ENCODE measurements at places on chromosomes 1 and 21.

DNA sequence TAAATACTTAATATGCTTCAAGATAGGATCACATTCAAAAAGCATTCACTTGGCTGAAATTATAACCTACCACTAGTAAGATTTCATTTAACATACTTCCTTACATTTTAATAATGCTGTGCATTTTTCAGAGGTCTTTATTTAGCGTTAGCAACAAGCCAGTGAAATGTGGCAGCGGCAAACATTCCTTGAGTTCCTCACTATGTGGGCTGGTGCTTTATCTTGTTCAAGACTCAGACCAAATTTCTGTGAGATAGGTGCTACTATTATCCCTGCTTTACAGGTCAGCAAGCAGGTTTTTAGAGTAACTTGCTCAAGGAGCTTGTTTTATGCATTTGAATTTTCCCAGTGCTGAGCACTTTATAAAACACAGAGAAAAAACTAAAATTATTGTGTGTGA is 132.7 kb downstream of the PLPPR4 start:
- DNase-seq, result no peak

- DNase-seq, result no peak
Measured at GRCh38 chr1:36534711-36535412, 52.1 kb upstream of the CSF3R start.

- DNase-seq, result no peak
Measured at GRCh38 chr1:217261636-217262035, 369.3 kb downstream of the GPATCH2 start.

DNA sequence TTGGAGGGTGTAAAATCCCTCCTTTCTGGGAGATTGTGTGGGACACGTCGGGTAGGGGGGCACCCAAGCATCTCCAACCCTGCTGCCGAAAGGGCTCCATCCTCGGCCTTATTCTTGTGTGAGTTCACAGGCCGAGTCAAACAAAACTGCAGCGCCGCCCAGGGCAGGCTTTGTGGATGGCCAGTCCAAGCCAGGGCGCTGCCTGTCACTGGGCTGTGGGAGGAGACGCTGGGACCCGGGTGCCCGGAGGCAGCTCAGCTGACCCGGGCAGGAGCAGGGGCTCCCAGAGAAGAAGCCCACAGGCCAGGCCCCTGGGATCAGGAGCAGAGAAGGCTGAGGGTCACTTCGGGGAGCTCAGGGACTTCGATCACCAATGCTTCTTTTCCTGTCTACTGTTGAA is 31.8 kb upstream of the ARHGEF16 start:
- no peak for DNase-seq

DNA sequence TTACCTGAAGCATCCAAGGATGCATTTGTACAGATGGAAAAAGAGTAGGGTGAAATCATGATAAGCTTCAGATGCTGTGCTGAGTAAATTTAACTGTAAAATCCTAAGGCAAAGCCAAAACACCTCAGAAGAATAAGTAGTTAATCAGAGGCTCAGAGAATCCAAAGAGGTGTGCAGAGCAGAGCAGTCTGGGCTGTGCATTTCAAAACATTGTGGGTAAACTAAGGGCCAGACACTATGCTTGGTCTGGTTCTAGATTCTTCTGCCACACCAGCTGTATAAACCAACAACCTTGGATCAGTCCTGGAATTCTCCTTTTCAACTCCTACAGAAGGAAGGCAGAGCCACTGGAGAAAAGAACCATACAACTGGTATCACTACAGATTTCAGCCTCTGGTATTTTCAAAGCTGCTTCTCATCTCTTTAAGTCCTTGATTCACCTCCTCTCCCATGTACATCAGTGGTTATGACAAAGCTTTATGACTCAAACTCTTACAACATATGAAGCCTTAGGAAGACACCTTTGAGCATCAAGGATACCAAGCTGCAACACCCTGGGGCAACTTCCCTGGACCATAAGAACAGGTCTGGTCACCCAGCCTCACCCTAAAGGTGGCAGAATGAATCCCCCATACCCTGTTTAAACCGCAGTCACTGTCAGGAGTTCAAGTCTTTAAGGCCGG is 11.6 kb upstream of the HIPK1 start:
- no peak for DNase-seq
